Retina (tissue), 1 donor: ENCODE measurements at places on chromosomes 1 and 21.

- no peak for DNase-seq
Measured at GRCh38 chr1:206112600-206113301, 4.4 kb downstream of the AVPR1B start.

DNA sequence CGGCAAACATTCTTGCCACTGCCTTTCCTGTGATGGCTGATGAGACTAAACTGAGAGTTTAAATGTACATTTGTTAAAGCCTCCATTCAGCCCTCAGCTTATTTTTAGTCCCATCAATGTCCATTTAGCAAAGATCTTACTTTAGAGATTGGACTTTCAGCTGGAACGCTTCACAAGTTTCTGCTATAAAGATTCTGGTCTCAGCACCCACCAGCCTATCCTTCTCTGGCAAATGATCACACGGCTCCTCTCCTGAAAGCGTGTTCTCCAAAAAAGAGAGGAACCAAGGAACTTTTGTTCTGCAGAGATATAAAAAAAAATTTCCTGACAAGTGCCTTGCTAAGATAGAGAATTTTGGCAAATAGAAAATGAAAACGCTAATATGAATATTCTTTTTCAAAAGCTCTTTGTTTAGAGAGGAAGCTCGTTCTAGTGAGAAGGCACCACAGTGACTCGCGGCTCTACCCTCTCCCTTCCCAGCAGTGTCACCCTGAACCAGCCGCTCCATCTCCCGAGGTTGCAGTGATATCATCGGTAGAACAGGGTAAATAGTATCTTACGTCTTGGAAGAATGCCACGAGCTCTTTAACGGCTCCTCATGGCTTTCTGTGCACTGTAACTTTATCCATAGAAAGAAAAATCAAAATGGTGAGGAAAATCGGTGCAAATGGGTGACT is 200.2 kb downstream of the APP start:
- no peak for DNase-seq

GRCh38 chr1:19067182-19067911 is 110.9 kb upstream of the IFFO2 start:
- DNase-seq, result peak; percentile 78

- DNase-seq, result no peak
Measured at GRCh38 chr1:186775036-186775435, 53.7 kb upstream of the PLA2G4A start.
